Stimulated activated CD8-positive, alpha-beta memory T cell treated with anti-CD3 and anti-CD28 coated beads, Interleukin-4, amount 100 ng/mL, for 1 hour (primary cell): ENCODE measurements at places on chromosomes 6 and 20.
A peak's percentile ranks its signal among the peaks of the same experiment; 100 is the strongest.

DNA sequence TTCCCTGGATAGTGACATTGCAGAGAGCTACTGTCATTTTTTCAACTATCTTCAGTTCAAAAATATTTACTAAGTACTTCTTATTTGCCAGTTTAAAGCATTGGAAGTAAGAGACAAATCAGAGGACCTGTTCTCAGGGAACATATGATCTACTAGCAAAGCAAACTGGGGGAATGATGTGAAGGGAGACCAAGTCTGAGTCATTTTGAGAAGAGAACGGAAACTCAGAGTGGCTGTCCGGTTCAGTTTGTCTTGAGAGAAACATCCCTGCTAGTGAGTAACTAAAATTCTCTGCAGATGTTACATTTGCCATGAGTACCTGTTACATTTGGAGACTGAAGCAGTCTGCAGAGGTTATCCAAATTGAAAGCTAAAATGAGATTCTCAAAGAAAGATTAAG is 118.3 kb downstream of the KCNQ5 start:
- DNase-seq, result no peak

DNA sequence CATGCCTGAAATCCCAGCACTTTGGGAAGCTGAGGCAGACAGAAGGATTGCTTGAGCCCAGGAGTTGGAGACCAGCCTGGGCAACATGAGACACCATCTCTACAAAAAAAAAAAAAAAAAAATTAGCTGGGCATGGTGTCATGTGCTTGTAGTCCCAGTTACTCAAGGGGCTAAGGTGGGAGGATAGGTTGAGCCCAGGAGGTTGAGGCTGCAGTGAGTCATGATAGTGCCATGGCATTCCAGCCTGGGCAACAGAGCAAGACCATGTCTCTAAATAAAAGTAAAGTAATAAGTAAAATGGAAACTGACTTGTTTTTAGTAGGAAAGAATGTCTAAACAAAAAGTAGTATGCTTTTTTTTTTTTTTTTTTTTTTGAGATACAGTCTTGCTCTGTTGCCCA is 240.7 kb downstream of the ARID1B start:
- no peak for DNase-seq

- no peak for DNase-seq
These were observed 89.2 kb downstream of the SLC22A23 start for GRCh38 chr6:3367630-3368029.

DNA sequence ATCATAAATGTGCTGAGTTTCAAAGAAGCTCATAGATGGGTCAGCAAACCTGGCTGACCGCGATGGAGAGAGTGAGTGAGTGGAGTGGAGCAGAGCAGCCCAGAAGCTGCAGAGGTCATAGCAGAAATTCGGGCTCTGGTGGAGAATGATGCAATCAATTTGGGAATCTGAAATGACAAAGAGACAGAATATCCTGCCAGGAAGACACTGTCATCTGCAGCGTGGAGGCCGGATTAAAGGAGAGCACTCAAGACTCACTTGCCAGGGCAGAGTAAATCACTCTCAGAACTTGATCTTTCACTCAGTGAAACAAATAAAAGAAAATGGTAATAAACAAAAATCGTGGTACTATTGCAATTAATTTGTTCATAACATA is 109.6 kb upstream of the RREB1 start:
- no peak for DNase-seq

- no peak for DNase-seq
These were observed 542.0 kb upstream of the RNF217 start for GRCh38 chr6:124420116-124420840.

DNA sequence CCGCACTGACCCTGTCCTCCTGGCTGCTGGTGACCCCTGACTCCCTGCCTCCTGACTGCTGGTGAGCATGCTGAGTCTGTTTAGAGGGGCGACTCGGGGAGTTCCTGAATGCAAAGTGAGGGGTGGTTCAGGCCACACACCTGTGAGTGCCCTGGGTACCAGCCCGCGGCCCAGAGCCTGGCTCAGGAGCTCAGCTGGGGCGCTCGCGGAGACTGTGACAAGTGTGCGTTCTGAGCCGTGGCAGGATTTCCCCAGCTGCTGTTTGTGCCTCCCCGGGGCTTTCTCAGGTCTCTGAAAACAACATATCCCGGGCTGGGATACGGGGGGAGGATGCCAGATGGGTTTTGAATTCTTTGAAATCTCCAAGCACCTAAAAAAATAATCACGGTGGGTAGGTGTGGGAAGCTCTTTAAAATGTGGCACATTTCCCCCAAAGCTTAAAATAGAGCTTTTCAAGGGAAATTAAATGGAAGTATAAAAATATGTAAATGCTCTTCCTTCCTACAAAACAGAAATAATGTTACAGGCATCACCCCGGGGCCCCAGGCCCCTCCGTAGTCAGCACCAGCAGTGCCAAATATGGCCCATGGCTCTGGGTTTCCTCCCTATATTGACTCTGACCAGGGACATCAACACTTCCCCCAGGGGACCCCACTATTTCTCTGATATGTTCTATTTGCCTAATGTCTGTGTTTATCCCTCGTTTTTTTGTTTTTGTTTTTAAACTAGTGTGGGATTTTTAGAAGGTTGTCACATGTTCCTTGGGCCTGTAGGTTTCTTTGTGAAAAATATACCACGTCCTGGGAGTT is 49.9 kb upstream of the TAGAP start:
- no peak for DNase-seq

DNA sequence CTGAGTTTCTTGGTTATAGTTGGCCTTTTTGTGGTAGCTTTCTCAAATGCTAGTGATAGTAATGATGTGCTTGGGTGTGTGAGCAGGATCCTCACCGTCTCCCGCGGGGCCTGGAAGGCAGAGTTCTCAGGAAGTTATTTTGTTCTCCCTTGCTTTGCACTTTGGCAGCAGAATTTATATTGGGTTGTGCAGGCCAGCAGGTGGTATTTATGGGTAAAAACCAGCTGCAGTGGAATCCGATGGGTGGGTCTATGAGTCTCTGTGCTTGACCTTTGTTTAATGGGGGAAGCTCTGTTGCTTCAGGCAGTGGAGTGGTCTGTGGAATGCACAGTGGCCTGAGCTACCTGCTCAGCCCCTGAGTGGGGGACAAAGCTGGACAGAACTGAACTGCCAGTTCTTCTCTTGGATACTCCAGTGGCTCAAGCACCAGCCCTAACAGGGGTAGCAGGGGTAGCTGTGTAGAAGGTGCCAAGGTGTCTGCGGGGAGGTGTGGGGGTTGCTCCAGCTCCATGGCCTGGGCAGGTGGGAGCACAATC is 27.3 kb downstream of the IGF2R start:
- no peak for DNase-seq

GRCh38 chr6:16332175-16332542 is 93.8 kb downstream of the GMPR start:
- peak; percentile 68 for DNase-seq

GRCh38 chr20:38941726-38942389 is 15.6 kb downstream of the FAM83D start:
- DNase-seq, result no peak

- no peak for DNase-seq
These were observed 32.2 kb upstream of the OCSTAMP start for GRCh38 chr20:46582648-46583047.

DNA sequence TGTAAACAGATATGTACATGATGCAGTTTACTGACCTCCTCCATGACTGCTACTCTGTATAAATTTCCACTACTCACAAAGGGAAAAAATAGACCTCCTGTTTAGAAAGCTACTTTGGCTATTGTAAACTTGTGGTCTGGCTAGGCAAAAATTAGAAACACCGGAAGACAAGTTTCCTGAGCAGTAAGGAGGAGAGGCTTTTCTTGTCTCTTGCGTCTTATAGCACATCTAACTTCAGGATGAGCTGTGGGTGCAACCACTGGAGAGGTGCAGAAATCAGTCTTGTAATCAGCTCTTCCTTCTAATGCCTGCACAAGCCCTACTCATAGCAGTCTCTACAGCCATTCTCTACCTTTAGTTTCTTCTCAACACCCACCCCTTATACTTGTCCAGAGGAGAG is 296.5 kb upstream of the SLC35B3 start:
- no peak for DNase-seq

GRCh38 chr6:106187424-106187982 is 101.4 kb downstream of the PRDM1 start:
- no peak for DNase-seq

DNA sequence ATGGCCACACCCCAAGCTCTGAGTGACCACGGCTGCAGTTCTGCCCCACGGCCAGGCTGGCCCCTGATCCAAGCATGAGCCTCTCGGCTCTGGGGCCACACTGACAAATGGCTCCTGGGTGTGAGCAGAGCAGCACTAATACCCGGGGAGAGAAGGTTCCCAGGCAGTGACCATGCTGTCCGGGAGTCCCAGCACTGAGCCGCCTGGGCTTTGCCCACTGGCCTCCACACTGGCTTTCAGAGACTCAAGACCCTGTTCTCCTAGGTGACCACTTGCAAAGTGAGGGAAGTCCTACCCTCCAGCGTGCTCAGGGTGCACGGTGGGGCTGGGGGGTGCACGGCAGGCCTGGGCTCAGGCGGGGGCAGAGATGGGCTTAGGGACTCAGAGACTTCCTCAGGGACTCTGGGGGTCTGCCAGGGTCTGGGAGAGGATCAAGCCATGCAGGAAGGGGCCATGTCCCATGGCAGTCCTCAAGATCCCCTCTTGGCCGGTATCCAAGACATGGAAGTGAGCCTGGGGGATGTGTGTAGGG is 220.2 kb upstream of the RNF24 start:
- DNase-seq, result no peak

GRCh38 chr6:111715321-111715720 is 109.6 kb upstream of the TRAF3IP2 start:
- no peak for DNase-seq

DNA sequence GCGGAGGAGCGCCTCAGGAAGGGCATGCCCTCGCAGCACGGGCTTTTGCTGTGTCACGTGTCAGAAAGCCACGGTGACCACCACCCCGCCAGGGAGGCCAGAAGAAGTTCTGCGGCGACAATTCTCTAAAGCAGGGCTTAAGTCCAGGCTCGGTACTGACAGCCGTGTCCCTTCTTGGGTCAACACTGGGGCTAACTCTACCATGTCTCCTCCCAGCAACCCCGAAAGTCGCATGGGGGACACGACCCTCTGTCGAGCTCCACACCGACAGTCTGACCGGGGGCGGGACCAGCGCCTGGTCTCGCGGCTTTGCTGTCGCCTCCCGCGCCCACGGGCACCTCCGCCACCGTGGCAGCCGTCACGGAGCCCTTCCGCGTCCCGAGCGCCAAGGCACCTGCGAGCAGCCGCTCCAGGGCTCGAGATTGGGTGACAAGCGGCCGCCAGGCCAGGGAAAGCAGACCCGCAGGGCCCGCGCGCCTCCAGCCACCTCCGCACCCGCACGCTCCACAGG is 534 bp downstream of the NANP start:
- peak; percentile 5 for DNase-seq

- DNase-seq, result no peak
These were observed 71.8 kb downstream of the MTHFD1L start for GRCh38 chr6:150937132-150937906.

- DNase-seq, result no peak
These were observed 53.2 kb downstream of the GINS1 start for GRCh38 chr20:25460566-25461280.

- no peak for DNase-seq
These were observed 52.6 kb upstream of the NAA20 start for GRCh38 chr20:19964289-19965265.

DNA sequence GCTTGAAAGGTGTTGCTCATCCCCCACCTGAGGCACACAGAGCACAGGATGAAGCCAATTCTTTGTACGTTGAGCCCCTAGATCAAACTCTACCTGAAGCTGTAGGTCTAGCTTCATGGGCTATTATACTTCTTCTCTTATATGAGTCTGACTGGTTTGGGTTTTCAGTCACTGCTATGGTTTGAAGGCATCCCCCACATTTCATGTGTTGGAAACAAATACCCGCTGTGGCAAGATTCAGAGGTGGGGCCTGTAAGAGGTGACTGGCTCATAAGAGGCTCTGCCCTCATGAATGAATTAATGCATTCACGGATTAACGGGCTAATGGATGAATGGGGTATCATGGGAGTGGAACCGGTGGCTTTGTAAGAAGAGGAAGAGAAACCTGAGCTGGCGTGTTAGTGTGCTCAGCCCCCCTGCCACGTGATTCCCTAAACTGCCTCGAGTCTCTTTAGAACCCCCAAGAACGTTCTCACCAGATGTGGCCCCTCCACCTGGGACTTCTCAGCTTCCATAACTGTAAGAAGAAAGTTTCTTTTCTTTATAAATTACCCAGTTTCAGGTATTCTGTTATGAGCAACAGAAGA is 39.2 kb downstream of the PREX1 start:
- DNase-seq, result no peak

- no peak for DNase-seq
These were observed 101.8 kb upstream of the TCF21 start for GRCh38 chr6:133787122-133787521.

DNA sequence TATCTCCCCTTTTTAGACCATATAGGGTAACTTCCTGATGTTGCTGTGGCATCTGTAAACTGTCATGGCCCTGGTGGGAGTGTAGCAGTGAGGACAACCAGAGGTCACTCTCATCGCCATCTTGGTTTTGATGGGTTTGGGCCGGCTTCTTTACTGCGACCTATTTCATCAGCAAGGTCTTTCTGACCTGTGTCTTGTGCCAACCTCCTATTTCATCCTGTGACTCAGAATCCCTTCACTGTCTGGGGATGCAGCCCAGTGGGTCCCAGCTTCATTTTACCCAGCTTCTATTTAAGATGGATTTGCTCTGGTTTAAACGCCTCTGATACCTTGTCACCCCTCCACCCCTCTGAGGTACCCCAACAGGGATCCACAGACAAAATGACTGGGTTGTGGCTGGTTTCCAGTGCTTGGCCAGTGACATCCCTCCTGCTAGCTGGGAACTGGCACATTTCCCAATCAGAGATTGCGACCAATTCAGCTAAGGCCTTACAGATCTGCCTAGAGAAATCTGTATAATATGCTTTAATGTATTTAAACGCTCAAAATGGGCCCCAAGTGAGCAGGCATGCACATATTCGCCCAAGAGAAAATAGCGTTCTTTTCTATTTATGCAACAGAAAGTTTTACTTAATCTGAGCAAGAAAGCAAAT is 315.6 kb upstream of the QKI start:
- DNase-seq, result no peak

DNA sequence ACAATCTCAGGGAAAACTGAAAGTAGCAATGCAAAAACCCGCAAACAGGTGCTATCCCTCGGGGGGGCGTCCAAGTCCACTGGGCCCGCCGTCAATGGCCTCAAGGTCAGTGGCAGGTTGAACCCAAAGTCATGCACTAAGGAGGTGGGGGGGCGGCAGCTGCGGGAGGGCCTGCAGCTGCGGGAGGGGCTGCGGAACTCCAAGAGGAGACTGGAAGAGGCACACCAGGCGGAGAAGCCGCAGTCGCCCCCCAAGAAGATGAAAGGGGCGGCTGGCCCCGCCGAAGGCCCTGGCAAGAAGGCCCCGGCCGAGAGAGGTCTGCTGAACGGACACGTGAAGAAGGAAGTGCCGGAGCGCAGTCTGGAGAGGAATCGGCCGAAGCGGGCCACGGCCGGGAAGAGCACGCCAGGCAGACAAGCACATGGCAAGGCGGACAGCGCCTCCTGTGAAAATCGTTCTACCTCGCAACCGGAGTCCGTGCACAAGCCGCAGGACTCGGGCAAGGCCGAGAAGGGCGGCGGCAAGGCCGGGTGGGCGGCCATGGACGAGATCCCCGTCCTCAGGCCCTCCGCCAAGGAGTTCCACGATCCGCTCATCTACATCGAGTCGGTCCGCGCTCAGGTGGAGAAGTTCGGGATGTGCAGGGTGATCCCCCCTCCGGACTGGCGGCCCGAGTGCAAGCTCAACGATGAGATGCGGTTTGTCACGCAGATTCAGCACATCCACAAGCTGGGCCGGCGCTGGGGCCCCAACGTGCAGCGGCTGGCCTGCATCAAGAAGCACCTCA is 166.3 kb downstream of the DTNBP1 start:
- DNase-seq, result no peak

- no peak for DNase-seq
These were observed 63.7 kb downstream of the C6orf118 start for GRCh38 chr6:165245701-165246100.
